ENCODE measurements at places on chromosomes 4 and X.

DNA sequence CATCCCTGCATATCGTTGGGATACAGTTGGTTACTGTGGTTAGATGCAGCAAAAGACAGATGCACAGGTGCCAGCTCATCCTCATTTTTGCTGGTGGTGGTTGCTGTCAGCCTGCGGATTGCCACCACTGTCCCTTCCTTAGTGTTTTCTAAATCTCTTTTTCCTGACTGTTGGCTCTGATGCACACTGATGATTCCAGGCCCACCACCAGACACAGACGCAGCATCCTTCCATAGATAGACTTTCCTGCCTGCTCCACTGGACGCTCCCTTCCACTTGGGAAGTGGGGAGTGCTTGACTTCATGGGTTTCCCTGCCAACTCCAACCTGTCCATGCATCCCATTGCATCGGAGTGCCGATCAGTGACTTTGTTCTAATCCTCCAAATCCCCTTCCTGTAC is 101.5 kb downstream of the EGF start:
- no peak for DNase-seq

DNA sequence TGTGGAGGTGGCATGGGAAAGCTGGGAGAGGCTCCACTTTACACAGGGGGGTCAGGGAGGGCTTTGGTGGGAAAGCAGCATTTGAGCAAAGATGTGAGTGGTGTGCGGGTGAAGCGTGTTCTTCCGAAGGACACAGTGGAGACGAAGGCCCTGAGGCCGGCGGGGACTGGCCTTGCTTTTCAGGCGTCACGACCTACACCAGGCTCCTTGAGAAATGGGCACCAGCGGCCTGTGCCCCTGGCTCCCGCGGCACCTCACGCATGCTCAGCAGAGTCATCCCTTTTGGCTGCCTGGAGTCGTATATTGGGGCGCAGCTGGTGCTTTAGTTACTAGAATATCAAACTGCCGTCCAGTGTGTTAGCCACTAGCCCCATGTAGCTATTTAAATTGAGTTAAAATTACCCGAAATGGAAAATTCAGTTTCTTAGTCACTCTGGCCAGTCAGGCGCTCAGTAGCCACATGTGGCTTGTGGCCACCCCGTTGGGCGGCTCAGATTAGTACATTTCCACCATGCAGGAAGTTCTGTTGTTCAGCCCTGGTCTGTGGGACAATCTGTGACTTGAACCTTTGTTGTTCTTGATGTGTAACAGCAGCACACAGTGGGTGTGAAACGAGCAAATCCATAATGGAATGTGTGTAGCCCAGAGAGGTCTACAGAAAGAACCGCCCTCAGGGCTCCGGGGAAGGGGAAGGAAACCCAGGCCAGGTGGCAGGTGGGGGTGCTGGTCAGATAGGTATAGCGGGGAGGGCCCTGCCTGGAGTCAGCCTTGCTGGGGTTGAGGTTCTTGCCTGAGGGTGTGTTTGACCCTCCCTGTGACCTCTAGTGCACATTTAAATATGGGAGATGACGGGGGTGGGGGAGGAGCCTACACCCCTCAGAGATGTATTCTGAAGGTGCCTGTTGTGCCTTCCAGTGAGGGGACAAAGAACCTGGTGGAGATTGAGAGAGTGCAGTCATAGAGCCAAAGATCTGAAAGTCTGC is 30.4 kb downstream of the TBC1D14 start:
- no peak for DNase-seq

- no peak for DNase-seq
Observed at GRCh38 chr4:54391104-54391503, 162.0 kb downstream of the PDGFRA start.

GRCh38 chr4:29153642-29154041 is 1566.5 kb upstream of the PCDH7 start:
- no peak for DNase-seq

DNA sequence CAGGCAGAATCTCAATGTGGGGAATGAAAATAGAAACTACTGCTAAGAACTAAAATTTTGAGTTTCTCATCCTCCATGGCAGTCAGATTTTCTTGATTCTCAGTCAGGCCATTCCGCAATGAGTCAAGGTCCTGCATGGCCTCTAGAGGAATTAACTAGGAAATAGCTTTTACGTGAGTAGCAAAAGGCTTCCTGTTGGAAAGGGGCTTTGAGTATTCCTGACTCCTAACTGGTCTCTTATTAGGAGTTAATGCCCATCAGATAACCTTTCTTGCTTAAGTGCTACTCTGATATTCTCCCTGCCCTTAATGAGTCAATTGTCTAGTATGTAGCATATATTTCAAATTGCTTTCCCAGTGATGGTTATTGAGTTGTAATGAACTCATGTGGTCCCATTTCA is 65.7 kb upstream of the ARHGAP24 start:
- no peak for DNase-seq

DNA sequence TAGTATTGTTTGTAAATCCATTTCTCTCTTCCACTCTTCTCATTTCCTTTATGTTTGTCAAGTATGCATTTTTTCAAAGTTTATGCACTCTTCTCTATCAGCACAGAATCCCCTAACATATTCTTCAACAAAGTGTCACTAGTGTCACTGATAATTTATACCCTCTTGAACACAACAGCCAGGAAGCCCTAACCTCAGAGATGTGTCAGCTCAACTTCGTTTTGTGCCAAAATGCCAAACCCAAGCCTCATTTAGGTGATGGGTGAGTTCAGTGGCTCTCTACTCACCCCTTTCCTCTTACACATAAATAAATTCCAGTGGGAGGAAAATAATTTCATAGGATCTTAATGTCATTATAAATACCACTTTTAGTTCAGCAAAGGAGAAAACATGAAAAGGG is 22.4 kb upstream of the P2RY10 start:
- DNase-seq: no peak

- no peak for DNase-seq
Observed at GRCh38 chrX:111854556-111855490, 21.2 kb upstream of the TRPC5OS start.
